ENCODE measurements at places on chromosomes 3 and 15.
A peak's percentile ranks its signal among the peaks of the same experiment; 100 is the strongest.

GRCh38 chr15:24878153-24878552, 76.6 kb upstream of the SNRPN start:
- DNase-seq, result no peak

DNA sequence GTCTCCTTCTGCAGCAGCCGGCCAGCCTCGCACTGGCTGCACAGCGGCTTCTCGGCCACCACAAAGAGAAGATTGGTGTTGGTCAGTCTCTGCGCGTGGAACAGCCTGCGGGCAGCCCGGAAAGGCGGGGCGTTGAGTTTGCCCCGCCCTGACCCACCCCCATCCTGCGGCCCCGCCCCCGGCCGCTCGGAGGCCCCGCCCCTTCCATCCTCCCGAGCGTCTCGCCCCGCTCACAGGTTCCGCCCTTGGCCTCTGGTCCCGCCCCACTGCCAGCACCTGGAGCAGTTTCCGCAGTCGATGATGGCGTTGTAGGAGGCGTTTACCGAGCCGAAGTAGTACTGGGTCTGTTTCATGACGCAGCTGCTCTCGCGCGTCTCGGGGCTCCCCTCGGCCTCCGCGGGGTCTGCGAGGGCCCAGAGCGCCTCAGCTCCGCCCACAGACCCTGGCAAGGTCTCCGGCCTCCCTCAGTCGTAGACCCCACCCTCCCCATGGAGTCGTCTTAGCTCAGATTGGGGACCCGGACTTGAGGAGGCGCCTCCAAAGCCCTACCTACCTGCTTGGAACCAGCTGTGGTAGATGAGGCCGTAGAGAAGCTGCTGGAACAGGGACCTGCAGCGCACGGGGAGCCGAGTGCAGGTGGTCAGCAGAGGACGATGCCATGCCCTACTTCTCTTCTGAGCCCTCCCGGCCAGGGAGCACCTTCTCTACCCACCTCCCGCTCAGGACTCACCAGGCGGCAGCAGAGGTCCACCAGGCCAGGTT, 5.9 kb upstream of the TMEM115 start:
- no peak for DNase-seq

DNA sequence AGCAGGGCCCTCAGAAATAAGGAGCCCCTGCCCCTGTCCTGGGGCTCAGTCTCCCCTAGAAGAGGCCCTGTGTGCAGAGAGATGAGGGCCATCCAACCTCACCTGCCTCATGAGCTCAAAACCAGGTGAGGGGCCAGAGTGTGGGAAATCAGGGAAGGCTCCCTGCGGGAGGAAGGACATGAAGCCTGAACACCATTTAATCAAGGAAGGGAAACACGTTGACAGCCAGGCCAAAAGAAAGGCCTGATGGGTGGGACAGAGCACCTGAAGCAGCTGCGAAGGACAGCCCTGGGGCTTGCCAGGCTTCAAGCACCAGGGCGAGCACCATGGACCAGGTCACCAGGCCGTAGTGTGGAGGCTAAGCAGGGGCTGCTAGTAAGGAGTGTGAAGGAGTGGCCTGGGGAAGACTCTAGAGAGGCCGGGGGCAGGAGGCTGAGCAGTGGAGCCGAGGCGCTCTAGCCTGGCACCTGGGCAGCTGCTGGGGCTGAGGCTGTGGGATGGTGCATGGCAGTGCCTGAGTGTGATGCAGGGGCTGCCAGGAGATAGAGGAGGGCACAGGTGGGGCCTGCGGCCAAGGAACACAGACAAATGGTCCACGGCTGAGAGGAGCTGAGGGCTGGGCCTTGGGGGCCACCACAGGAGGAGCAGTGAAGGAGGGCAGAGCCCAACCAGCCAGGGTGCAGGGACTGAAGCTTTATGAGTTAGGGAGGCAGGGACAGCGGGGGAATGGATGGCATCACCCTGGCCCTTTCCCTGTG, 16.1 kb downstream of the ACAA1 start:
- no peak for DNase-seq

DNA sequence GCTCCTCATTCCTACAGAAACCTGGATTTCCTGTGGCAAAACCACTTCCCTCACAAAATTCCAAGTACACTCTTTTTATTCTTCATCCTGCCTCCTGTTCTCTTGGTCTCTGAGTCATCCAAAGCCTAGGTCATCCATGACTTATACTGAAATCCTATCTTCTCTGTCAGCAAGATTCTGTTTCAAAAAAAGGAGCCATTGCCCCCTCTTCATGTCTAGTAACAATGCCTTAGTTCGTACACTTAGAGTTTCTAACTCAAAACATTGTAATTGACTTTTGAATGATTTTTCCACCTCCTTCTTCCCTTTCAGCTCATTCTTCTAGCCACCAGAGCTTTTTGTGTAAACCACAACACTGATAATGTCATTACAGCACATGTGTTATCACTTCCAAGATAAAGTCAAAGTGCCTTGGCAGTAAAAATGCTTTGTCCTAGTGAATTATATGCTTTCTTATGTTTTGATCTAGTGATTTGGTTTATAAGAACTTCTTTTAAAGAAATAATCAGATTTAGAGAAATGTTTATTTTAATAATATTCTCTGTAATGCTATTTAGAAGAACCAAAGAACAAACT, 256.5 kb upstream of the NECTIN3 start:
- no peak for DNase-seq

DNA sequence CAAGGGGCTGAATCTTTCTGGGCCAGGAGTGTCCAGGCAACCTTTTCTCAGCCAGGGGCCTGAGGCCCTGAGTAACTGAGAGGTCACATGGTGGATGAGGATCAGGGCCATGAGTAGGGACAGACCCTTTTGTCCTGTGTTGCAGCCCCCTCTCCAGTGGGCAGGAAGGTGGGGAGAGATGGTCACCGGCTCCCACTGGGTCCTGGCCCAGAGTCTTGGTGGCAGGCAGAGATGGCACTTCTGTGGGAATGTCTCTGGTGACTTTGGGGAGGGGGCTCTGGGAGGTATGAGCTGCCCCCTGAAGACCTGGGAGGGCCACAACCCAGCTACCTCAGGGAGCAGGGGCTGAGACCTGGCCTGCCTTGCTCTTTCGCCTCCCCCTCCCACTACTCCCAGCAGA, 6.8 kb downstream of the ESYT3 start:
- DNase-seq, result no peak

DNA sequence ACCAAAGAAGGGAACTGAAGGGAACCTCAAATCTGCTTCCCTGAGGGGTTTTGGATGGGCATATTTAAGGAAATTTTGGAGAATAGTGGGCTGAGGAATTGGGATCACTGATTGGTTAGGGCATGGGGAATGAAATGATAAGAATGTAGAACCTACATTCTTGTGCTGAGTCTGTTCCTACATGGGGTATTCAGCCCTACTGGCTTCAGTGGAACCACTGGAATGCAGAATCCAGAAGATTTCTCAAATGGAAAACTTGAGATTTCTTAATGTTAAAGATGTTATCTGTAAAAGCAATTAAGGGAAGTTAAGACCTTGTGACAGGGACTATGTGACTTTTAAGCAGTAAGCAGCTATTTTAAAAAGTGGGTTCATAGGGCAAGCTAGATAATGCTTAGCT, 1062.4 kb downstream of the AGBL1 start:
- DNase-seq, result no peak

DNA sequence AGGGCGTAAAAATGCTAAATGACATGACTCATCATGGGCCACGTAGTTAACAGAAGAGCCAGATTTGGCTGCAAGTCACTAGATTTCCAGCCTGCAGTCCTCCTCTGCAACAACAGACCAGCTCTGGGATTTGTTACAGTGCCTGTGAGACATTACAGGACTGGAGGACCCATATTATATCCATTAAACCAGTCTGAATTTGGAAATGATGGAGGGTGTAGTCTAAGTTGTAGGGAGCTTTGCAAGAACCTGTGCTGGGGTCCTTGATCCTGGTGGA, 10.8 kb downstream of the ZNF774 start:
- DNase-seq, result no peak

GRCh38 chr15:98790270-98790669, 141.9 kb downstream of the IGF1R start:
- DNase-seq, result no peak

DNA sequence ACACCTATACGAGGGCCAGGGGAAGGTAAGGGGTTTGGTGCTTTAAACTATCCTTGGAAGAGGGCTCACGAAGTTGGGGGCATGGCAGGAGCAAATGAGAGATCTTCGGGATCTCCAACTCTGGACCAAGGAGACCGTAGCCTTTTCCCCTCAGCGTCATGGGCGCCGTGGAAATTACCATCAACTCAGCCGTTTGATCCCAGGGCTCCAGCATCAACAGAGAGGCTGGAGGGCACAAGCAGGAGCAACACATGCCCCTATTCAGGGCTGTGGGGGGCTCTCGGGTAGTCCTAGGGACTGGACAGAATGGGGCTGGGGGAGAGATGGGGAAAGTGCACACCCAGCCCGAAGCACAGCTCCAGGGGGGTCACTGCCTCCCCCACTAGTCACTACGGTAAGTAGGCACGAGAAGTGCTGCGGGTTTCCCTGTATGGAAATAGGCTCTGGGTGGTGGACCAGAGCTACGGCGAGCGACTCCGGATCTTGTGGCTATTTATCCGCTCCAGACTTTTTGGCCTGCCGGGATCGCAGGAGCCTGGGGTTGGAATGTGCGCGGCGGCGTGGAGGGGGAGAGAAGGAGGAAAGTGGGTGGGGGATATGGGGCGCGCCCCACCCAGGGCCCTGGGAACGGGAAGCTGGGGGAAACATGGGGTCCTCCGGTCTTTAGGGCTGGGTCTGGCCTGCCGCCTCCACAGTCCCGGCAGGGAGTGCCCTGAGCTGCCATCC, 539 bp upstream of the LAMB2 start:
- DNase-seq, result peak; percentile 17

GRCh38 chr3:127789990-127790881, 32.1 kb downstream of the MGLL start:
- no peak for DNase-seq

GRCh38 chr3:76754247-76754646, 285.7 kb upstream of the ROBO2 start:
- DNase-seq, result no peak

GRCh38 chr3:14539742-14540491, at the start of gene GRIP2:
TSS of gene GRIP2 (minus strand) at chr3:14540342. CDS start at chr3:14540308, 34 bp downstream.
- no peak for DNase-seq

DNA sequence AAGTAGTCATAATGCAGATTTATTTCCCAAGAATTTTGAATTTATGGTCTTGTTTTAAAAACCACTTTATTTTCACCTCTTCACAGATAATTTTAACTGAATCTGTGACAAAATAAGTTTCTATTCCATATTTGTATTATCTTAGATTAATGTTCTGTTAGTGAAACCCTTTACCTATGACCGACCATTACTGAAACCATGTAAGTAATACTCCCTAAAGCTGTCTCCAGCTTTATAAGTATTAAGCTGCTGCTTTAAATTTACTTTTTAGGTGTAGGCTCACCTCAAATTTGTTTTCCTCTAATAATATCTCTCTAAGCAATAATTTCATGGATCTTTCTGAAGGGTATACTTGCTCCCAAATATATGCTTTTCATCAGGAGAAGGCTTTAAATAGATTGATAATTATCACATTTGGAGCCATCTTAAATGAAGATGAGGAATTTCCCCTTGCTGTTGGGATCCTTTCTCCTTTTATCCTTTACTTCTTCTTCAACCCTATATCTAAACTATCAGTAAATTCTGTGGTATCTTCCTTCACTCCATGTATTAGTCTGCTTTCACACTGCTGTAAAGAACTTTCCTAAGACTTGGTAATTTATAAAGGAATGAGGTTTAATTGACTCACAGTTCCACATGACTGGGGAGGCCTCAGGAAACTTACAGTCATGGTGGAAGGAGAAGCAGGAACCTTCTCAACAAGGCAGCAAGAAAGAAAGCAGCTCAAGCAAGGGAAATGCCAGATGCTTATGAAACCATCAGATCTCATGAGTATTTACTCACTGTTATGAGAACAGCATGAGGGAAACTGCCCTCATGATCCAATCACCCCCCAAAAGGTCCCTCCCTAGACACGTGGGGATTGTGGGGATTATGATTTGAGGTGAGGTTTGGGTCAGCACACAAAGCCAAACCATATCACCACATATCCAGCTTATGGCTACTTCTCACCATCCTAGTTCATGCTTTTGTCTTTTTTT, 92.3 kb upstream of the P2RY1 start:
- DNase-seq, result no peak

DNA sequence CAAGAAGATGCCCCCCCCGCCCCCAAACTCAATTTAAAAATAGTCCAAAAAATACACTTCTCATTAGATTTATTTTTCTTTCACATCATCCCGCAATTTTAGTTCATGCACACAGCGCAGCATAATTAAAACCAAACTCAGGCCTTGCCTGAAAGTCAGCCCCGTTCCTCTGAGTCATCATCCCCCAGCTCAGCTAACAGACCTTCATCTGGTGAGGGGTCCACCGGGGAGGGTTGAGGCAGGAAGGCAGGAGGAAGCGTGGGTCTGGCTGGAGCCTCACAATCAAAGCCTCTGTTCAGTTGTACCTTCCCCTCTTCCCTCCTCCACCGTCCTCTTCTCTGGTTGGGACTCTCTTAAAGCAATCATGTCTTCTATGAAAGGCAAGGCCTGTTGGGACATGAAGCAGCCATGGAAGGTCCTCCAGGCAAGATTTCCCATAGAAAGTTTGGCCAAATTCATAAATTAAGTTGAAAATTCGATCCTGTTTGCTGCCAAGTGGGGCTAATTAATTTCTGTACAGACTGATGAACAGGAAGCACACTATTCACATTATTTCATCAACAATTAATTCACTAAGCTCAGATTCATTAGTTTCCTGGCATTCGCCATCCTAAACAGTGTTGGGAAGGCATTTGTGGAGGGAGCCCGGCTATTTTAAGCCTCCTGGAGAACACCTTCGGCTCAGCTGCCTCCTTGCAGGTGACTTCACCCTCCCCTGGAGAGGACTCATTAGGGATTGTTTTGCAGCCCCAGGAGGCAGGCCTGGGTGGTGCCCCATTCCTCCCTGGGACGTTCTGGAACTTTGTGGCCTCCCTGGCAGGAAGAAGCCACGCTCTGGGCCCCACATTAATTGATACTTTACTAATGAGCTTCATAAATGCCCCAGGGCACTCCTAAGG, 72.3 kb upstream of the BNC1 start:
- DNase-seq, result no peak

- no peak for DNase-seq
These were observed 256.7 kb upstream of the KCNH8 start for GRCh38 chr3:18891641-18892040.

- DNase-seq, result no peak
These were observed 172.8 kb upstream of the UBE3A start for GRCh38 chr15:25611603-25612002.

DNA sequence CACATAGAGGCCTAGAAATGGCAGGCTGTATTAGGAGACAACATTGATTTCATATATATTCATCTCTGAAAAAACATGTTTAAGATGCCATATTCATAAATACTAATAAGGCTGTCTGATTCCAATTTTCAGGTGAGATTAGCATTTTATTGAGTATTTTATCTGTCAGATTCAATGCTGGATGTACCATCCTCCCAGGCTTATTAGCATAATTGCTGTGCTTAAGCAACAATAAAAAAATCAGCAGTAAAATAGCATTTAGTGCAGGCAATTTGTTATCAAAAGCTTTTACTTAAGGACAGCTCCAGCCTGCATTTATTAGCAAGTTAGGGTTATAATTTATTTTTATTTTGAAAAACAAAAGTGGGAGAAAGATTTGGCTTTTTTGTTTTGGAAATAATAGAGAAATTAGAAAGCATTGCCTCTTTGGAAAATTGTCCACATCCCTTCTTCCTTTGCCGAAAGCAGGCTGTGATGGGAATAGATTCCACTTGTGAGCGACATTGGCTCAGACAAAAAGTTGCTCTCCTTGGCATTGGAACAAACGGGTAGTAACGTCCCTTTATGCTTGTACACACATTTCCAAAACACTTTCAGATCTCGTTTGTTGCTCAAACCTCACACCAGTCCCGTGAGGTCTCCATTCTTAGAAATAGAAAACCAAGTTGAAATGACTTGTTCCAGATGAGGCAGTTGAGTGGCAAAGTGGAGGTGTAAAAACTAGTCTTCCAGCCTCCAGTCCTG, 134.0 kb downstream of the LPP start:
- DNase-seq, result no peak

Measured in DMS79 (cell line).